ENCODE measurements at places on chromosomes 4 and X.
A peak's percentile ranks its signal among the peaks of the same experiment; 100 is the strongest.

- no peak for DNase-seq
Measured at GRCh38 chrX:101385795-101386541, at the start of gene BTK. Gene BTK, minus strand, starts transcription at chrX:101386191. Its CDS starts 10,907 bp downstream, at chrX:101375284.

DNA sequence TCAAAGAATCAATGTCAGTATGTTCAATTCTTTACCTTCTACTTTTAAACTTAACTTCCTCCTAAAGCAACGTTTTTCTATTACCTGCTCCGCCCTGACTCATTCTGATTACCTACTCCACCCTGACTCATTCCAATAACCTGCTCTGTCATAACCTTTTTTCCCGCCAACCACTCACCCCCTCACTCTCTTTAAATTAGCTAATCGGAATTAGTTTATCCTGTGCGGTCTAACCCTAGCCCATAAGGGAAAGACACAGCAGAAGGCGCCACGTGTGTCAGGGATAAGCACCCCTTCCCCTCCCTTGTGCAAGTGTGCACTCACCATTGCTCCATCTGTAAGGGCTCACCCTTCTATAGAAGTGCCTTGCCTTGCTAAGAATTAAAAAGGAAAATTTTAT is 64.4 kb downstream of the EIF4E start:
- DNase-seq = no peak

- DNase-seq = no peak
Measured at GRCh38 chr4:125322366-125322730, 7.6 kb downstream of the FAT4 start.

DNA sequence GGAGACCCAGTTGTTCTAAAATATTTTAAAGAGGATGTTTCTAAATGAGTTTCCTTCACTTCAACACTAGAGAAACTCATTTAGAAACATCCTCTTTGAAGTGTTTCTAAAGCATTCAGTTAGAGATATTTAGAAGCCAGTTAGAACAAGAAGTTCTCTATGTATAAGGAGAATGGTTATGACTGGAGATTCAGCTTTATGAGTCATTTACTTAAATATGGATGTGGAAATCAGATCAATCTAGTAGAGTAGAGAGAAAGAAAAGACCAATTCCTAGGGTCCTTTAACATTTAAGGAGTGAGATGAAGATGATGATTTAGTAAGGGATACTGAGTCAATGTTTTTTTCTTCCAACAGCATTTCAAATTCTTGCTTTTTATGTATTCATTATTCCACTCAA is 234.1 kb downstream of the GRXCR1 start:
- no peak for DNase-seq

- DNase-seq = no peak
Measured at GRCh38 chr4:115670930-115671329, 557.5 kb upstream of the NDST4 start.

DNA sequence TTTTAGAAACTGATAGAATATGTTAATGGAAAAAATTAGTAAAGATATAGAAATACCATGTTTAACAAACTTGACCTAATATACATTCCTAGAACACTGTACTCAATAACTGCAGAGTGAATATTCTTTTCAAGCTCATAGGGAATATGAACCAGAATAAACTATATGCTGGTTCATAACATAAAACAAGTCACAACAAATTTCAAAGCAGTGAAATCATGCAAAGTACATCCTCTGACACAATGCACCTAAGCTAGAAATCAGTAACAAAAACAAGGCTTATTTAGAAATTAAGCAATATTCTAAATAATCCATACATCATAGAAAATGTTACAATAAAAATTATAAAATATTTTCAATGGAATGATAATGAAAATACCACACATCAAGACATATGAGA is 9.2 kb upstream of the SEPSECS start:
- DNase-seq = no peak

- no peak for DNase-seq
Measured at GRCh38 chr4:184420881-184421416, 53.4 kb downstream of the IRF2 start.

GRCh38 chrX:116756958-116757357 is 294.2 kb upstream of the CT83 start:
- no peak for DNase-seq

DNA sequence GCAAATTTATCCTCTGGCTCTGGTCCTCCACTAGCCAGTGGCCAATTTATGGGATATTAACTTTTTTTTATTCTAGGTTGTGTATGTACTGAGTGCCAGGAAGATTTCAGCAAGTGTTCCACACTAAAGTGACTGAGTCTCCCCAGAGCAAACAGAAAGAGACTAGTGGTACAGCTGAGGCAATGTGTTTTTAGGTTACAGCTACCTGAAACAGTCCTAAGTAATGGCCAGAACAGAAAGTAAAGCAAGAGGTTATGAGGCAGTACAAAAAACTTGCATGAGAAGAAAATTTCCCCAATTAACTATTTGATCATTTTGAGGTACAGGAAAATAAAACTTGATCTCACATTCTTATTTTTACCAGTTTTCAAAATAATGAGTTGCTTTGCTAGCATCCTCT is 31.2 kb downstream of the PRDM8 start:
- no peak for DNase-seq

GRCh38 chr4:8221985-8222384 is 22.9 kb downstream of the SH3TC1 start:
- no peak for DNase-seq

GRCh38 chrX:69192603-69193002 is 27.4 kb upstream of the PJA1 start:
- no peak for DNase-seq

DNA sequence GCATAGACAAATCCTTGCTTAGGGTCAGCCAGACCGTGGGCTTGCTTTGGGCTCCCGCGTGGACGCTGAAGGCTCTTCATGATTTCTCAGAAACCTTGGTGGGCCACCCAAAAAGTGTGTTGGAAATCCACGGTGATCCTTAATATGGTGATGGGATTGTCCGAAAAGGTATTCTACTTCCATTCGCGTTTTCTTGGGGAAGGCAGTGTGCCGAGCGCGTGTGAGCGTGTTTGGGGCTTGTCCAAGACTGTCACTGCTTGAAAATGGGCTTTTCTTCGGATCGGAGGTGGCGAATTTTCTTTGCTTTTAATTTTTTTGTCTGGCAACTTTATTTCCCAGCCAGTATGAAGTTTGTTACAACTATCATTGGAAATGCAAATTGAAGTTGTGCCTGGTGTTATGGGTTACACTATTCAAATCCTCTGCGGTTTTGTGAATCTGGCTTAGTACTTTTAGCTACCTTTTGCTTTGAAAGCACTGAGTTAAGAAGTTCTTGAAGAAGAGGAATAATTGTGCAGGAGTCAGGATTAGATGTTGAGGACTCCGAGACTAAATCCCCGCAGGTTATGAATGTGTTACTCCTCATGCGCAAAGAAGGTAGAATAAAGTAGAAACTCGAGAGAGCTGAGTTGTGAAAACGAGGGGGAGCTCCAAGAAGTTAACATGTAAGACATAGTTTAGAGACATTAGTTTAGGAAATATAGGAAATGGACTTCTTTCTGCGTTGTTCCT is 3.2 kb downstream of the SPRY1 start:
- DNase-seq = no peak

DNA sequence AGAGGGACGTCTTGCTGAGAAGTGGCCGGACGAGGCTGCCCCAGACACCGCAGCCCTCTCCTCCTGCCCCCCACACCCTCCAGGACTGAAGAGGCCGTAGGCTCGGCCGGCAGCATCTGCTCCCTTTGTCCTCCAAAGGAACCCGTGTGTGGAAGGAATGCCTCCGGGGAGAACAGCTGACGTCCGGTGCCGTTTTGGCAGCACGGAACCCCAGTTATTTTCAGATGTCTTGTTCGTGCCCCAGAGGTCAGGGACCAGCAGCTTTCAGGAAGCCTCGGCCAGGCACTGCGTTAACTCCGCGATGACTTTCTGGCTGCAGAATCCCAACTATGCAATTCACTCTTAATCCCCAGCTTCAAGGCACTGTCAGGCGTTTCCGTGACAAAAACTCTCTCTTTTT is 10.9 kb upstream of the PPP2R3B start:
- DNase-seq = peak; percentile 95

DNA sequence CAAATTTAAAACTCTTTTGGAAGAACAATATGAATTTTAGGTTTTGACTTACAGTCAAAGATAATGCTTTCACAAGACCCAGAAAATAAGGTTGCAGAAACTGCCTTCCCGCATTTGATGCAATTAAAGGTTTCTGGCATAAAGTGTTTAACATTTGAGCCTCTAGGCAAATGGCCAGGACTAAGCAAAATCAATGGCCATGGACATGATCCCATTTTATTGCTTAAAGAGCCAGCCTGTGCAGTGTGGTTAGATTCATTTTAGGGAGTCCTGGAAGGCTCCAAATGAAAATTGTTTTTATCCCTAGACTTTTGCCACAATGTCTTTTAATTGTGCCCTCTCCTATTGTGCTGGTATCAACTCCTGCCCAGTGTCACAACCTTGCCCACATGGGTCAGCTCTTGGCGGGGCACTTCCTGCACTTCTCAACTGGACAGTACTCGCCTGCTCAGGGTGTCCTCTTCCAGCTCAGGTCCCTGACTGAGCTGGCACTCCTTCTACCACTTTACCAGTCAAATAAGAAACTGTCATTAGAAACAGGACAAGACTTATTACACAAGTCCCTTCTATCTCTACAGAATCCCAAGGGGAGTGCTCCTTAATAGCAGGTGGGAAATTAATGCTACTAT is 208.4 kb upstream of the NPY2R start:
- DNase-seq = no peak

DNA sequence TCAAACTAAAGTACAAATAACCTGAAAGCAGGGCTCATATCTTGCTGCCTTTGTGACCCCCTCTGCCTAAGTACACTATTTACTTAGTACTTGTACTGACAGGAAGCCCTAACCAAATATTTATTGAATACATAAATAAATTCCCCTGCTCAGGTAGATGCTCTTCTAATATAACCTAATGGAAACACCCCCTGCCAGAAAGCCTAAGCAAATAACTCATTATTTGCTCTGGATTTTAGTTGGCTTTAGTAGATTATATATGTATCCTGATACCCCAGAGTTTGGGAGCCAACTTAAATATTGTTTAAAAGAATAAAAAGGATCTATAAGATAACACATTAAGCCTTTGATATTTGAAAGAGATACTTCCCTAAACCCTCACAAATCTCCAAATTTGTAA is 318.2 kb downstream of the PPP1R2C start:
- DNase-seq = no peak

DNA sequence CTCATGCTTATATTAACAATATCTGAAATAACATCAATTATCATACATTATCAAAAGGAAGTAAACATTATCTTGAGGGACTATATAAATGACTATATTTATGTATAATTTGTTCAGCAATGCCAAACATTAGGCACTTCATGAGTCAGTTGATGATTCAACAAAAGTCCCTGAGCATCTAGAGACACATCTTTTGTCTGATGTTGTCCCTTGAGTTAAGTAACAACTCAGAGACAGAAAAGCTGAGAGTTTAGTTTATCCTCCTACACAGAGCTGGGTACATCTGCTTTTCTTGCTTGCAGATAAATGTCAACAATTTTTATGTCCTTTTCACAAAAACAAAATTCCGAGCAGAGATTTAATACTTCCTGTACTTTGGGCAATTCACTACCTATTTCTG is 311.1 kb downstream of the INPP4B start:
- no peak for DNase-seq

DNA sequence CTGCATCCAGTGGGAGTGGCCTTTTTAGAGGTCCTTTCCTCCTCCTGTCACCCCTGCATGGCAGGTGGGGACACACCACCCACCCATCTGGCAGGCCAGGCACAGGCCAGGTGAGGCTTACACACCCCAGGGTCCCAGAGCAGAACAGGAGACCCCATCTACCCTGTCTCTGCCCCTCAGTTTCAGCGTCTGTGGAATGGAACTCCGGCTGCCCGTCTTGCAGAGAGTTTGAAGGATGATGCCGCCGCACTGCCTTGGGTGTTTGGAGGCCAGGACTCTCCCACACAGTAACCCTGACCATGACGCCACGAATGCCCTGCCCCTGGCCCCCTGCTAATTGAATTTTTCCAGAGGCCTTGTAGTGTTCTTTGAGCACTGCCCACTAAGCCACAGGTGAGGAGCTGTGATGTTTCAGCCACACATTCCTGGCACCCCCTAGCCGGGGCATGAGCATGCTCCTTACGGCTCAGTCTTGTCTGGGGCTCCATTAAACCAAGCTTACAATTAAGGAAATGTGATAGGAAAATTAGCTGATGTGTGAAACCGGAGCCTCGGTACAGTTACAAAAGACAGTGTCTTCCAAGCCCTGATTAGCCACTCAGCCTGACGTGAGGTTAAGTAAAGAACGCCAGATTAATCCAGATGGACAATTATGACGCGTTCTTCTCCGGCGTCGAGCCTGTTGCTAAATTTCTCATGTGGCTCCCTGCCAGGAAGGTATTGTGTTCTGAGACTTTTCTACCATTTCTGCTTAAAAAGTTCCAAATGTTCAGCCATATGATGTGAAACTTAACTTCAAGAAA is 39.3 kb downstream of the HMX1 start:
- no peak for DNase-seq

GRCh38 chr4:3877236-3877635 is 111.1 kb downstream of the ADRA2C start:
- DNase-seq = no peak

DNA sequence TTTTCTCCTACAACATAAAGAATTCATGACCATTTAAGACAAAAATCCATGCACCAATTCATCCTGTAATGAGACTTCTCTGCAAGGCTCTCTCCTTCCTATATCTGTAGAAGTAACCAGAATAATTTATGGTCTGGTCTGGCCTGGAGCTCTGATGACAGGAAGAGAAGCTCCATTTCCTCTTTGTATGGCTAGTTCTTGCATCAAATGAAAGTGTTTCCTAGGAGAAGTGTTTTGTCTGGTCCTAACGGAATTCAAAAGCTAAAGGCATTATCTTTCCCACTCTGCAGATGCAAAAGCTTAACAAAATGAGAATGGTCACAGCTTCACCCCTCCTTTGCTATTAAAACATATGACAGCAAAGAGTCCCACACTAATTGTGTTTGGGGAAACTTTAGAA is 55.1 kb downstream of the SPATA18 start:
- no peak for DNase-seq

DNA sequence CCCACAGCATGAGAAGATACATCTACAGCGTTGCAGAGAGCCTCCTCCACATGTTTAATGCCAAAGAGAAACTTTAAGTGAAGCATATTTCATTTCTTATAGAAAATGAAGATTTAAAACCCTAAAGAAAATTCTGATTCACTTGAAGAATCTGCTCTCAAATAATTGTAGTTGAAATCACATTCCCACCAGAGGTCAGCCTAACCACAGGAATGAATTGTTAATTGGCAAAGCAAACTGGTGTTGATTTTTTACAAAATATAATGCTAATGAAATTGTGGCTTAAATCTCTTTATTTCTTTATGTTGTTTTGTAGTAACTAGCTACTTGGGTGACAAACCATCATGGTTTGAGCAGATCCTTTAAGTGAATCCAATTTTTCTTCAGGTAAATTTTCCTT is 31.1 kb upstream of the WDR17 start:
- DNase-seq = peak; percentile 38

GRCh38 chrX:120790118-120790517 is 85.5 kb downstream of the CT47B1 start:
- DNase-seq = peak; percentile 32

GRCh38 chr4:183544109-183544508 is 39.3 kb downstream of the ING2 start:
- no peak for DNase-seq

GRCh38 chr4:146458594-146458993 is 63.1 kb downstream of the SLC10A7 start:
- DNase-seq = no peak

- DNase-seq = no peak
Measured at GRCh38 chrX:67613996-67614395, 70.2 kb downstream of the AR start.

GRCh38 chr4:93018243-93018642 is 714.5 kb downstream of the GRID2 start:
- no peak for DNase-seq
